CD4-positive, alpha-beta T cell treated with Interleukin-15 for 4 hours (primary cell): ENCODE measurements at places on chromosomes 3 and 15.

DNA sequence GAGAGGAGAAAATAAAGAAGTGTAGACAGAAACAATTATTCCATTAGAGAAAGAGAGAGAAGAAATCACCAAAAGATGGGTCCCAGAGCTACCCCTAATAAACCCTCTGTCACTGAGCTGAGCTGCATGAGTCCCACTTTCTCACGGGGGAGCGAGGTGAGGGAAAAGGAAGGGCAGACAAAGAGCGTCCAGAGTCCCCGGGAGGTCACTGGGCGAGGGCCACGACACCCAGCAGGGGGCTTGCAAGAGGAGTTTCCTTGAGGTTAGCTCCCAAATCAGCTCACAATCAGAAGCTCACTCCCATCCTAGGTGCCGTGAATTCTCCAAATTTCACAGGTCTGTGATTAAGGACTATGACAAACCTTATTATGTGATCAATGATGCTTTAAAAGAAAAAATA, 62.3 kb downstream of the XXYLT1 start:
- no peak for DNase-seq

- DNase-seq: no peak
Observed at GRCh38 chr15:25410649-25411048, 28.2 kb downstream of the UBE3A start.

- no peak for DNase-seq
Observed at GRCh38 chr3:46862369-46863025, 747 bp downstream of the MYL3 start.

- DNase-seq: no peak
Observed at GRCh38 chr3:13479332-13479581, 849 bp upstream of the HDAC11 start.

GRCh38 chr3:47594792-47595191, 16.1 kb upstream of the CSPG5 start:
- DNase-seq: no peak

DNA sequence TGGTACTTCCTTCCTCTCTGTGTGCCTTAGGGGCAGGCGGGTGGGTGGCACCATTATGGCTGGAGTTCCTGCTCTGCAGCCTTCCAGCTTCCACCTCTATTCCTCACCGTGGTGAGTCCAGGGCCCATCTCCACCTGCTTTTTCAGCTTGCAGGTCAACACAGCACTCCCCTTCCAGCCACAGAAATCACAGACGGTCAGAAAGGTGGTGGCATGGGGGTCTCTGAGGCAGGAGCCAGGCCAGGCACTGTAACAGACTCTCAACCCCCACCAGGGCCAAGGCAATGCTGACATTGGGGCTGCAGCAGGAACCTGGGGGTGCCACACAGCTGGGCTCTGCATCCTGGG, 16.6 kb downstream of the KLF15 start:
- DNase-seq: no peak

GRCh38 chr15:63277893-63278456, 570 bp downstream of the APH1B start:
- no peak for DNase-seq

GRCh38 chr15:23039917-23040281, 530 bp upstream of the TUBGCP5 start:
- no peak for DNase-seq

DNA sequence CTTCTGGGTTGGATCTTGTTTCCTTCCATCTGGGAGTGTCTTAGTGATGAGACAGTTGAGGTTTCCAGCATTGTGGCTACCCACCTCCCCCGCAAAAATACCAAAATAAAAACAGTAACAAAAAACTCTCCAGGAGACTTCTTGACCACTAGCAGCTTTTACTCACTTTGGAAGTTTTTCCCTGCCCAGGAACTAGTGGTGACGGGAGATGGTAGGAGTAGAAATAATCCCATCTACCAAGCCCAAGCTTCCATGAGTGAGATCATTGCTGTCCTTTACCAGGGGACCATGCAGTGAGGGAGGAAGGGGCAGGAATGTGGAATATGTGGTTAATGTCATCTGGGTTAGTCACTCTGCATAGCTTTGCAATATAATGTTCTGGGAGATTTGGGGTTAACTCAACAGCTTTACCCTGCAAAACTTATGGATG, 187.7 kb downstream of the ITPR1 start:
- no peak for DNase-seq

- no peak for DNase-seq
Observed at GRCh38 chr3:62812631-62813030, 62.6 kb downstream of the CADPS start.

DNA sequence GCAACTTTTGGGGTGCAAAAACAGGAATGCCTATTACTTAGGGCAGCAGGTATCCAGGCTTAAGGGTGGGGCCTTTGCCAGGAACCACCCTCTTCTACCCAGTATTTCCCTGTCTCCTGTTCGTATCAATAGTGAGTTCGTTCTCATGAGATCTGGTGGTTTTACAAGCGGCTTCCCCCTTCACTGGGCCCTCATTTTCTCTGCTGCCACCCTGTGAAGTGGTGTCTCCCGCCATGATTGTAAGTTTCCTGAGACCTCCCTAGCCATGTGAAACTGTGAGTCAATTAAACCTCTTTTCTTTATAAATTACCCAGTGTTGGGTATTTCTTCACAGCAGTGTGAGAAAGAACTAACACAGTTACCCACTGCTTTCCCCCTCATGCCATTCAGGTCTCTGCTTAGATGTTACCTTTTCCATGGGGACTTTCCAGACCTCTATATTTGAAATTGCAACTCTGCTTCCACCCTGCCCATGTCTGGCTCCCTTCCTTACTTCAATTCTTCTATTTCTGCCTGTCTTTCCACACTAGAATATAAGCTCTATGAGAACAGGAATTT, 23.9 kb upstream of the TRA2B start:
- no peak for DNase-seq

- DNase-seq: peak; percentile 35
Observed at GRCh38 chr3:65732051-65732935, 306.4 kb downstream of the MAGI1 start.

DNA sequence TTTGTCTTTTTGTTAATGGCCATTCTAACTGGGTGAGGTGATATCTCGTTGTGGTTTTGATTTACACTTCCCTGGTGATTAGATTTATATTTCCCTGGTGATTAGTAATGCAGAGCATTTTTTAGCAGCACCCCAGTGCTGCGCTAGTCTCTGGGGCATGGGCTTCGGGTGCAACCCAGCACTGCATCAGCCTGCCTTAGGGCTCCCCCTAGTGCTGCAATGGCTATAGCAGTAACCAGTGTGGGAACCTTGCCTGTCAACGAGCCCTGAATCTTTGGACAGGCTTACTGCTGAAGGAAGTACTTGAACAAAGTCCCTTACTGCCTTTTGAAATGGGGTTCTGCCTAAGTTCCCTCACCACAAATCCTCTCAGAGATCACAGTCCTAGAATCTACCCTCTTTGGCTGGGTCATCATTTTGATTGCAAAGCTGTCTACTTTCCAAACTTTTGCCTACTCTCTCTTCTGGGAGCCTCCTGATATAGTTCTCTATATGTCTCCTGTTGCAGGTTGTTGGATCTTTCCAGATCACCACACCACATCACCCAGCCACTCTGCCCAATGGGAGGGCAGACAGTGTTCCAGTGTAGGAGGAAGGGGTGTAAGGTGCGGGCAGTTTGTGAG, 79.2 kb upstream of the CCNL1 start:
- DNase-seq: peak; percentile 68

DNA sequence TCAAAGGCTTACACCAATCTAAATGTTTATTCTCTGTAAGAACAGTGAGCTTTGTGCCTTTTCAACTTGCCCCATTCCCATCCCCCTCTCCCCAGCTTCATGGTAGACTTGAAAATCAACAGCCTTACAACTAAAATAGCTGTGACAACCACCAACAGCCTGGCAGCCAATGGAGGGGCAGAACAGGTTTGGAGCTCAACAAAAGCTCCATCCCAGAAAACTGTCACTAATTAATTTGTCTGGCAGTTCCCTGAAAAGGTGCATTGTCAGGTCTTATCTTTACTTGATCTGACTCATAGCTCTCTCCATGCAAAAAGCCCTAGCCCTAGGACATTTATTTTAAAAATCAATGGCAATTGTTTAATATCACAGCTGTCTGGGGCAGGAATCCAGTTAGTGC, 22.6 kb downstream of the MTHFS start:
- no peak for DNase-seq

GRCh38 chr3:90080988-90081387, 973.6 kb downstream of the EPHA3 start:
- no peak for DNase-seq

DNA sequence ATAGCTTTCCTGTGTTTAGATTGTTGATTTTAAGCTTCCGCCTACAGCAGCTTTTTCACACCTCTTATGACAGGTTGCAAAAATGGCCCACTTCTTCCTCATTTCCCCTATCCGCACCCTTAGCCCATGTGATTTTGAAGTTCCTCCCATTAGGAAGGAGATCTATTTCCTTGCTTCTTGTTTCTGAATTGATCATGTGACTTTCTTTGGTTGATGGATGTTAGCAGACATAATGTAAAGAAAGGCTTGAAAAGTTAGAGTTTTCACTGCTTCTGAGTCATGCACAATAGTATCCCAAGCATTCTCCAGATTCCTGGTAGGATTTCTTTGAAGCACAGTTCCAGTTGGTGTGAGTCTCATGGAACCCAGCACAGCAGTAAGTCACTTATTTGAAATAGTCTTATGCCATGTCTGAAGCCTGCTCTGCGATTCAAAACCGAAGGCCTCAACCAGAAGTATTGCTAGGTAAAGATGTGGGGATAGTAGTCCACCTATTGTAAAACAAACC, 76.6 kb downstream of the EDEM1 start:
- DNase-seq: no peak

DNA sequence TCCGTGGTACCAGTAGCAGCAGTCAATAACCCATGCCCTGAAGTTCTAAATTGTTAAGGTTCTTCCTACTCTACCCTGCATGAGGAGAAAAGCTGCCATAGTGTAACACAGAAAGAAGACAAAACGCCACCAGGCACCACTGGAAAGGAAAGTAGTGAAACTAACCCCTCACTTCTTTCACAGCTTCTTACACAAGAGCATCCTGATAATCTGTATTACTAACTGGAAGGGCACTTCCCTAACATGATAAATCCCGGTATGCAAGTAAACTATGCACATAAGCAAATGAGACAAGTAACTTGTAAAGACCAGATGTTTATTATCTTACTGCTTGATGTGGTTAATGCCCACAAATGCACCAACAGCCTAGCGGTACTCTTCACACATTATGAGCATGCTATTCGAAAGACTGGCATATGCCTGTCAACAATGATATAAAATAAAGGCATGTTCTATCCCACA, 141.3 kb downstream of the ADAM10 start:
- DNase-seq: peak; percentile 10

GRCh38 chr3:138426211-138426610, 8.2 kb upstream of the ESYT3 start:
- DNase-seq: no peak

GRCh38 chr15:65194826-65195547, 9.8 kb upstream of the CLPX start:
- DNase-seq: no peak

DNA sequence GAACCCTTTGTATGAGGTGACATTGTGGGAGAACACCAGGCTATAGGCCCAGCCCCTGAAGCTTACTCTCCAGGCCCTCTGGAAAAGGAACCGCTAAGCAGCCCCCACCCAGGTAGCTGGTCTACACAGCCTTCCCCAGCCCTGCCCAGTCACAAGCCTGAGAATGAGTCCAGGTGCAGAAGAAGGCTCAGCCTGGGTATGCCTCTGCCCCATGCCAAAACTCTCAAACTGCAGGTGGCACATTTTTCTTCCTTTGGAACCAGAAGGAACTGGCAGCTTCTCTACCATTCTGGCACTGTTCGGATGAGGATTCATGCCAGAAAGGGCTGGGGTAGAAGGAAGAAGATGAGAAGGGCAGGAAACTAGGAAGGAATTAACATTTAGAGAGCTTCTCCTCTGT, 23.7 kb upstream of the TBC1D21 start:
- no peak for DNase-seq
